ENCODE measurements at places on chromosomes 2 and 18. TPM values are rescaled to one million over a fixed set of nuclear protein-coding genes. Genes with fewer than 3 reads are reported as not detected.

GRCh38 chr2:69985216-69985615, 23.8 kb upstream of the ASPRV1 start:
- no peaks in the 10 kb centered on the region for H3K36me3 ChIP-seq
- no peak overlapping the region for H3K4me3 ChIP-seq
- no peaks in the 10 kb centered on the region for H3K27me3 ChIP-seq

GRCh38 chr18:3604498-3605408, 154.8 kb downstream of the TGIF1 start:
- H3K27ac ChIP-seq: peak overlapping the region; percentile 93
- H3K36me3 ChIP-seq: no peaks in the 10 kb centered on the region
- DNase-seq: no peak
- no peak overlapping the region for H3K4me3 ChIP-seq
- no peaks in the 10 kb centered on the region for H3K27me3 ChIP-seq

GLI2 gene
- total RNA-seq: 2.6 TPM

DNA sequence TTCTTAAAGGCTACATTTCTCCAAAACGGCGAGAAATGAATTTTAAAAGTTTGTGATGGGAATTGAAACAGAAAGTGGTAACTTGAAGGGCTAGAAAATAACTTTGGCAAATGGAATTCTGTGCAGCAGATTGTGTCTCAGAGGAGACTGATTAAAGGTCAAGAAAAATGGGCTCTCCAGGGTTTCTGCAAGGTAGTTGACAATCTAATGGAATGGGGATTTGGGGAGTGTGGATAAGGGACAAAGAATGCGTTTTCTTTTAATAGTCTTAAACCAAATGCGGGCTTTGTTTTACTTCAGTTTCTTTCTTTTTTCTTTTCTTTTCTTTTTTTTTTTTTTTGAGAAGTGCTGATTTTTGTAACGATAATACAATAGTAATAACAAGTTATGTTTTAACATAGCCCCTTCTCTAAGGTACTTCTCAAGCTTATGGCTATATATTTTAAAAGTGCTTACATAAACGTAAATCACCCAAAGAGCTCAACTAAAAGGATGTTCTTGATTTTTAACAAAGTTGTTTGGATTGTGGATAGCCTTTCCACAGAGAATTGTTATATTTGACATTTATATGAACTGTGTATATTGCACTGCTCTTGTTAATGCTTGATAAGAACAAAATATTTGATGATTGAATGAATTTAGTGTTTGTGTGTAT, 36.6 kb downstream of the CAMKMT start:
- no peaks in the 10 kb centered on the region for H3K36me3 ChIP-seq
- H3K27ac ChIP-seq: no peak overlapping the region
- no peak for DNase-seq
- H3K4me1 ChIP-seq: no peaks in the 10 kb centered on the region
- H3K4me3 ChIP-seq: no peak overlapping the region
- H3K27me3 ChIP-seq: no peaks in the 10 kb centered on the region

GRCh38 chr2:234451852-234452625, 44.8 kb downstream of the ARL4C start:
- no peaks in the 10 kb centered on the region for H3K36me3 ChIP-seq
- no peaks in the 10 kb centered on the region for H3K27me3 ChIP-seq
- H3K4me1 ChIP-seq: no peaks in the 10 kb centered on the region
- DNase-seq: no peak
- no peak overlapping the region for H3K27ac ChIP-seq
- no peak overlapping the region for H3K4me3 ChIP-seq

GRCh38 chr2:185417688-185418087, 320.9 kb upstream of the FSIP2 start:
- no peaks in the 10 kb centered on the region for H3K4me1 ChIP-seq
- H3K36me3 ChIP-seq: no peaks in the 10 kb centered on the region
- H3K4me3 ChIP-seq: no peak overlapping the region
- H3K27ac ChIP-seq: no peak overlapping the region
- no peaks in the 10 kb centered on the region for H3K27me3 ChIP-seq

GRCh38 chr2:197706839-197707207, 1.7 kb downstream of the MARS2 start:
- H3K4me3 ChIP-seq: no peak overlapping the region
- H3K27ac ChIP-seq: no peak overlapping the region
- peaks cover 41% of the 10 kb centered on the region for H3K4me1 ChIP-seq
- no peaks in the 10 kb centered on the region for H3K36me3 ChIP-seq
- no peaks in the 10 kb centered on the region for H3K27me3 ChIP-seq

NTSR2 gene
- 1.0 TPM for total RNA-seq

GRCh38 chr2:240917684-240918257, 11.6 kb downstream of the CROCC2 start:
- no peaks in the 10 kb centered on the region for H3K36me3 ChIP-seq
- H3K4me1 ChIP-seq: peaks cover 14% of the 10 kb centered on the region
- H3K27ac ChIP-seq: no peak overlapping the region
- H3K27me3 ChIP-seq: no peaks in the 10 kb centered on the region

GRCh38 chr2:205806143-205806905, 124.0 kb downstream of the NRP2 start:
- H3K4me3 ChIP-seq: no peak overlapping the region
- H3K36me3 ChIP-seq: no peaks in the 10 kb centered on the region
- H3K4me1 ChIP-seq: no peaks in the 10 kb centered on the region
- DNase-seq: no peak

DNA sequence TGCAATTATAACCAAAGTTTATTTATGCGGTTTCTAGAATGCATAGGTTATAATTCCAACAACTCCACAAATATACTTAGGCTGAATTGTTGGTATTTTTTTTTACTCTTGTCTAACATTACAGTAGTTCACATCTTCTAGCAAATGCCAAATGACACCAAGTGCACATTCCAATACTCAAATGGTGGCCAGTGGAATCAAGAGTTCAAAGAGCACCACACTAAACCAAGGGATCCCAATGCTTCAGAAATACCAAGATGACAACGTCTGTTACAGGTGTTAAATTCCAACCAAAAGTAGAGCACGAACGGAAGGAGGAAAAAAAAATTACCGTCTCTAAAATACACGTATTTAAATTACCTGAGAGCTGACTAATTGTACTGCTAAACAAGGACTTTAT, 136.2 kb downstream of the TMEM247 start:
- no peak for DNase-seq
- H3K36me3 ChIP-seq: no peaks in the 10 kb centered on the region
- H3K4me1 ChIP-seq: peaks cover 11% of the 10 kb centered on the region

- no peaks in the 10 kb centered on the region for H3K4me1 ChIP-seq
- no peak overlapping the region for H3K27ac ChIP-seq
- H3K4me3 ChIP-seq: no peak overlapping the region
- no peak for DNase-seq
- no peaks in the 10 kb centered on the region for H3K36me3 ChIP-seq
Measured at GRCh38 chr2:223548194-223548593, 54.0 kb downstream of the SCG2 start.

- no peaks in the 10 kb centered on the region for H3K27me3 ChIP-seq
- H3K4me1 ChIP-seq: no peaks in the 10 kb centered on the region
- H3K36me3 ChIP-seq: no peaks in the 10 kb centered on the region
- H3K4me3 ChIP-seq: no peak overlapping the region
- no peak for DNase-seq
Measured at GRCh38 chr18:26556573-26556972, 8.2 kb upstream of the KCTD1 start.

DNA sequence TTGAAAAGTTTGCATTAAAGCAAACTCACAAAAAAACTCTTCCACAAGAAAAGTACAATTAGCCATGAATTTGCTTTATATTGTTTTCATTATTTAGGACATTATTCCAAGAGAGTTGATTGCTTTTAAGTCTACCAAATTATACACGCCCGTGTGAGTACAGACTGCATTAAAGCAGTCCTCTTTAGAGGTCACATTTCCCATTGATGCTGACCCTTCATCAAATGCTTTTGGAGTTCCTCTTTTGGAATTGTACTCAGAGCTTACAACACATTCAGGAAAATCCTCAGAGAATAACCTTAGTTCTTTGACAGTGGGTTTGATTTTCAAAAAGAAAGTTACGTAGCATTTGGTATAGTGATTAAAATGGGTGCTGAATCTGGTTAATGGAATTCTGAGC, 256.1 kb downstream of the CDH2 start:
- no peaks in the 10 kb centered on the region for H3K27me3 ChIP-seq
- H3K36me3 ChIP-seq: no peaks in the 10 kb centered on the region
- H3K4me1 ChIP-seq: no peaks in the 10 kb centered on the region
- no peak overlapping the region for H3K27ac ChIP-seq

GRCh38 chr2:218806346-218806978, 24.5 kb downstream of the CYP27A1 start:
- H3K36me3 ChIP-seq: no peaks in the 10 kb centered on the region
- peak; percentile 71 for DNase-seq
- H3K27ac ChIP-seq: peak overlapping the region; percentile 79

PLEK gene
- 16.8 TPM for total RNA-seq

- H3K4me1 ChIP-seq: peaks cover 5% of the 10 kb centered on the region
- no peaks in the 10 kb centered on the region for H3K36me3 ChIP-seq
- H3K27ac ChIP-seq: no peak overlapping the region
- H3K4me3 ChIP-seq: no peak overlapping the region
Measured at GRCh38 chr2:112886291-112886690, 24.7 kb upstream of the IL37 start.

DNA sequence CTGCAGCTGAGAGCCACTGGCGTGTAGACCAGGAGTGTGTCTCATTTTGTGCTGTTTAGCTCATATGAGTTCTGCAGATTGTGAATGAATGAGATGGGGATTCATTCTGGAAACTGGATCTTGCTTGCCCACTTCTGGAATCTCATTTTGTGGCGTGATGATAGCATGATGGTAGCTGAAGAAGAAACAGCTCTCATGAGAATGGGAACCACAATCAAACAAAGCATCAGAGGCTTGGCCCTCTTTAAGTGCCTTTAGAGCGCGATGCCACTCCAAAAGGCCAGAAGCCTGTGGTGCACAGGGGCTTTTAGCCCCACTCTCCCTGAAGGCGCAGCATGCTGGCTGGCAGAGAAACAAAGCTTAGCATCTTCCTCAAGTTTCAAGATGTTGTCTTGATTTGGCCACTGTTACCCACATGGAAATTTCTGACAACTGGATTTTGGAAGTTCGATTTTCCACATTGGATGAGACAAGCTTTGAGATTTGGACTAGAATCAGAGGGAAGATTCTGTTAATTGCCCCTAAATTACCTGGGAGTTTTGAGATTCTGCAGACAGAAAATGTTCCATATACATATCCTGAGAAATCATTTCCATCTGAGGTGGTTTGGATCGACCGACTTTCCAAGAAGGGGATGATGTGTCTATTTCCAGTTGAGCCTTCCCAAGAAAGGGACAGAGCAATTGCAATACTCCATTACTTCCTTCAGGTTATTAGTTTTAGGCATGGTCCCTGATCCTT, 234.5 kb downstream of the VAPA start:
- H3K27me3 ChIP-seq: no peaks in the 10 kb centered on the region
- no peak for DNase-seq
- no peaks in the 10 kb centered on the region for H3K4me1 ChIP-seq
- no peak overlapping the region for H3K27ac ChIP-seq

GRCh38 chr2:206260188-206261012, 14.1 kb upstream of the ZDBF2 start:
- no peak overlapping the region for H3K27ac ChIP-seq
- DNase-seq: no peak
- no peak overlapping the region for H3K4me3 ChIP-seq
- no peaks in the 10 kb centered on the region for H3K4me1 ChIP-seq

- no peaks in the 10 kb centered on the region for H3K36me3 ChIP-seq
- H3K4me3 ChIP-seq: no peak overlapping the region
- peaks cover 13% of the 10 kb centered on the region for H3K4me1 ChIP-seq
- DNase-seq: no peak
Measured at GRCh38 chr2:156472686-156473085, 36.5 kb downstream of the GPD2 start.

RAX gene
- total RNA-seq: not detected

DNA sequence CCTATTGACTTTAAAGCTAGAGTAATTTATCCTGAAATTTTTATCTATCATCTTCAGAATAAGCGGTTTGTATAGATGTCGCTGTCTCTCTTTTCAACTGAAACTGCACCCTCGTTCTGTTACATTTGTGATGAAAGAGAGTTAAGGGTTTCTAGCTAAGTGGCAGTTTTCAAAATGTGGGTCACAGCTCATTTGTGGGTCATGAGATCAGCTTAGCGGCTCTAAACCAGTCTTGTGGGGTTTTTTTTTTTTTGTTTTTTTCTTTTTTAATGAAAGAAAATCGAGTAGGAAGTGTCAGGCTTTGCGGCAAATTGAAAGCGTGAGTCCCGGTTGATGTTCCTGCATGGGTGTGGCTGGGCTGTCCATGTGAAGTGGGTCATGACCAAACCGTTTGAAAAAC, 31.2 kb downstream of the SALL3 start:
- H3K27ac ChIP-seq: no peak overlapping the region
- H3K4me3 ChIP-seq: no peak overlapping the region
- no peak for DNase-seq

DSC2 gene
- total RNA-seq: 11.4 TPM

- DNase-seq: no peak
- H3K27me3 ChIP-seq: no peaks in the 10 kb centered on the region
- H3K27ac ChIP-seq: no peak overlapping the region
- H3K4me3 ChIP-seq: no peak overlapping the region
Measured at GRCh38 chr18:11807233-11807632, 44.0 kb upstream of the CHMP1B start.

DNA sequence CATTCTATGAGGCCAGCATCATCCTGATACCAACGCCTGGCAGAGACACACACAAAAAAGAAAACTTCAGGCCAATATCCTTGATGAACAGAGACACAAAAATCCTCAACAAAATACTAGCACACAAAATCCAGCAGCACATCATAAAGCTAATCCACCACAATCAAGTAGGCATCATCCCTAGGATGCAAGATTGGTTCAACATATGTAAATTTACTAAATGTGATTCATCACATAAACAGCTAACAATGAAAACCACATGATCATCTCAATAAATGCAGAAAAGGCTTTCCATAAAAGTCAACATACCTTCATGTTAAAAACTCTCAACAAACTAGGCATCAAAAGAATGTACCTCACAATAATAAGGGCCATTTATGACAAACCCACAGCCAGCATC, 65.3 kb downstream of the WDPCP start:
- no peak overlapping the region for H3K4me3 ChIP-seq
- H3K36me3 ChIP-seq: no peaks in the 10 kb centered on the region
- no peak overlapping the region for H3K27ac ChIP-seq
- no peaks in the 10 kb centered on the region for H3K27me3 ChIP-seq

CD302 gene
- total RNA-seq: 57.0 TPM

GRCh38 chr2:174335254-174335987, 667 bp downstream of the SP9 start:
- peaks cover 100% of the 10 kb centered on the region for H3K27me3 ChIP-seq
- no peak overlapping the region for H3K4me3 ChIP-seq
- no peak overlapping the region for H3K27ac ChIP-seq
- no peaks in the 10 kb centered on the region for H3K36me3 ChIP-seq
- DNase-seq: no peak

GRCh38 chr2:226973816-226974215, 138.0 kb downstream of the RHBDD1 start:
- no peaks in the 10 kb centered on the region for H3K27me3 ChIP-seq
- no peak overlapping the region for H3K27ac ChIP-seq
- H3K4me1 ChIP-seq: no peaks in the 10 kb centered on the region
- H3K36me3 ChIP-seq: no peaks in the 10 kb centered on the region
- no peak for DNase-seq
